ENCODE measurements at places on chromosomes 11 and 22. TPM values are rescaled to one million over a fixed set of nuclear protein-coding genes. Genes with fewer than 3 reads are reported as not detected.

The OR4D5 gene
- total RNA-seq, result not detected

DNA sequence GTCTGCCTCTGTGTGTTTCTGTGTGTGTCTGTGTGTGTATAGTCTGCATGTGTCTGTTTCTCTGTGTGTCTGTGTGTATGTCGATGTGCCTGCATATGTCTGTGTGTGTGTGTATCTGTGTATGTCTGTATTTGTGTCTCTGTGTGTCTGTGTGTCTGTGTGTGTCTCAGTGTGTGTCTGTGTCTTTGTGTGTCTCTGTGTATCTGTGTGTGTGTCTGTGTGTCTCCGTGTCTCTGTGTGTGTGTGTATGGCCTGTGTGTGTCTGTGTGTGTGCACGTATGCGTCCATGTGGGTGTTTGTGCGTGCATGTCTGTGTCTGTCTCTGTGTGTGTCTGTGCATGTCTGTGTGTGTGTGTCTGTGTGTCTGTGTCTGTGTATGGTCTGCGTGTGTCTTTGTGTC lies 439 bp downstream of the SNX32 start:
- DNase-seq, result no peak

- no peak for DNase-seq
Observed at GRCh38 chr11:61874377-61874809, 17.0 kb downstream of the FADS3 start.

- no peak for DNase-seq
Observed at GRCh38 chr11:101010899-101011298, 118.7 kb downstream of the PGR start.

DNA sequence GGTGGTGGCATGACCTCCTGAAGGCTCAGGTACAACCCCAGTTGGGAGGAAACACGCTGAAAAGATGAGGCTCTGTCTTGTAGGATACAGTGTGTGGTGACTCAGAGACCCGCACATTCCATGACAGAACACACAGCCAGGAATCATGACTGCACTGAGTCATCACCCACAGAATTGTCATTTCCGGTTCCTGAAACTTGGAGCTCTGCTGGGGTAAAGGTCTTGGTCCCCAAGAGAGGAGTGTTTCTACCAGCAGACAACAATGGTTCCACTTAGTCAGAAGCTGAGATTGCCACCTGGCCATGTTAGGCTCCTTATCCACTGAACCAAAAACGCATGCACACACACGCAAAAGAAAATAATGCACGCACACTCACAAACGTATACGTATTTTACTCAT lies 31.5 kb upstream of the CYB5R3 start:
- DNase-seq, result peak; percentile 46

DNA sequence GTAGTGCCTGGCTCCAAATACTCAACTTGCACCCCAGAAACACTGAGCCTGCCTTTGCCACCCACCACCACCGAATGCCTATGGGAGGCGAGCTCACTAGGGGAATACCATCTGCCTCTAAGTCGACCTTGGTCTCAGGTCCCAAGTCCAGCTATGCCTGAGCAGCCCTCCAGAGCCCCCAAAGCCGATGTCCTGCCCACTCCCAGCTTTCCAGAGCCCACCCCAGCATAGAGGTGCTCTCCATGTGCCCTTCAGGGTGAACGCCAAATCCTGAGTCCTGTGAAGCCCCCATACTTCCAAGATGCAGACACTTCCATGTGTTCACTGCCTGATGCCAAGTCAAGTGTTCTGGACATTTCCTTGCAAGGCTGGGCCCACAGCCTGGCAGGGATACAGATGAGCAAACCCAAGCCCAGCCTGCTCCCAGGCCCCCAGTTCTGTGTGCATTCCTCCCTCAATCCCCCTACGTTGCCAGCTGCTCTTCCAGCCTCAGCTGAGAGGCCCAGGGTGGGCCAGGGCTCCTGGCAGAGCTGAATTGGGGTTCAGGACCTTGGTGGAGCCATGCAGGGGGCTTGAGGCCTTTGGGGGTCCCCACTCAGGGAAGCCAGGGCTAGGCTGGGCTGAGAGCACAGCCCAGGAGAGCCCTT lies 2.6 kb upstream of the KMT5B start:
- DNase-seq, result no peak

DNA sequence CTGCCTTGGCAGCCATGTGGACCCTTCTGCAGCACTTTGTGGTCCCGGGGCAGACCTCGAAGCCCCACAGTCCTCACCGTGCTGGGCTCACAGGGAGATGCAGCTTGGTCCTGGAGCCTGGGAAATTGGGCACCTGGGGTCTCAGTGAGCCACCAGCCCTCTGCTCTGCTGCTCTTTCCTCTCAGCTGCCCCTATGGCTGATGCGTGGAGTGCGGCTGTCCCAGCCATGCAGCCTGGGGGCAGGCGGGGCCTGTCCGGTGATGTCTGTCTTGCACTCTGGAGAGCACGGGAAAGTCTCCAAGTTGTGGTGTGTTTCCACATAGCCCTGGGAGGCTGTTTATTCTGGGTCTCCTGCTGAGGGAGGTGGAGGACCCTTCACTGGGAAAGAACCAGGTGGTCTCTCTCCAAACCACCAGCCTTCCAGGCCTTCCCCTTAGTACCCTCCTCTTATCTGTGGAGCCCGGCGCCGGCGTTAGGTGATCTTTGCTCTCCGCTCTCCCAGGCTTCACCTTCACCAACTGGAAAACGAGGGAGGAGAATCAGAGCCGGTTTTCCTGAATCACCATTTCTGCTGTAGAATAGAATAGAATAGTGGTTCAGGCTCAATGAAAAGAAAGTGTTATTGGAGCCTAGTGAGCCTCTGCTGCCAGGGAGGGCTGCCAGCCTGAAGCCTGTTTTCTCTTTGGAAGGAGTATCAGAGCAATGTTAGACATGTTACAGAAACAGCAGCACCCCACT lies 41.2 kb upstream of the GRAMD4 start:
- peak; percentile 49 for DNase-seq

All from SK-MEL-5 (cell line).